ENCODE measurements at places on chromosomes 12 and 14.

- DNase-seq = no peak
Measured at GRCh38 chr12:108839018-108839889, 18.1 kb downstream of the SSH1 start.

- DNase-seq = peak; percentile 19
Measured at GRCh38 chr14:23436327-23437132, 1.1 kb upstream of the MYH7 start.

DNA sequence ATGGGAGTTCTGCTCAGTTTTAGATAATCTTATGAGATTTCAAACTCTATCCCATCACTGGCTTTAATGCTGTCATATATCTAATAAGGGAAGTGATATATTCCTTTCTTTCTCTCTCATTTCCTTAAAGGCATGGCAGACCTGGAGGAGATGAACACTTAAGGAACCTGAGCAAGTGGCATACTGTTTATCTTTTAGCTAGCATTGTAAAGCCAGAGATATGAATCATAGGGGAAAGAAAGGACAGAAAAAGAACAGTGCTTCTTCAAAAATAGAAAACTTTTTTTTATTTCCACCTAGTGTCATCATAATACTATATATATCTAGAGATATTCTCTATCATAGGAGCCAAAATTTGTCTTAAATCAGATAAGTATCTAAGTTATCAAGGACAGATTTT is 68.3 kb upstream of the PSMA6 start:
- no peak for DNase-seq

DNA sequence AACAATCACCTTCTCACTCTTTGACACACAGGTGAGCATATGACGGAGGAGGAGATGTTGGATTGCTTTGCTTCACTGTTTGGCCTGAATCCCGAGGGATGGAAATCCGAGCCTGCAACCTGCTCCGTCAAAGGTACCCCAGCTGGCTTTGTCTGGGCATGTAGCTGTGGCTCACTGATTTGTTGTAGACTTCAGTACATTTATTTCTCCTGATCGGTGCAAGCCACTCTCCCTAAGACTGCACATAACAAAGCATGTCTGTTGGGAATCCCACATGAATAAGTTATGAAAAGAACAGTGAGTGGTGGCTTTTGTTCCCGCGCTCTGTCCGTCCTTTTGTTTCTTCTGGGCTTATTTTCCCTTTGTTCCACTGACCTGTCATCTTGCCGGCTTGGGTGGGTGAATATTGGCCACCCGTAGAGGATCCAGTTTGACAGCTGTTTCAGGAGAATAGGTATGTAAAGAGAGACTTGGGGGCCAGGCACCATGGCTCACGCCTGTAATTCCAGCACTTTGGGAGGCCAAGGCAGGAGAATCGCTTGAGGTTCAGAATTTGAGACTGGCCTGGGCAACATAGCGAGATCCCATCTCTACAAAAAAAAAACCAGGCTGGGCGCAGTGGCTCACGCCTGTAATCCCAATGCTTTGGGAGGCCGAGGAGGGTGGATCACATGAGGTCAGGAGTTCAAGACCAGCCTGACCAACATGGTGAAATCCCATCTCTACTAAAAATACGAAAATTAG is 20.0 kb upstream of the BCL7A start:
- no peak for DNase-seq

DNA sequence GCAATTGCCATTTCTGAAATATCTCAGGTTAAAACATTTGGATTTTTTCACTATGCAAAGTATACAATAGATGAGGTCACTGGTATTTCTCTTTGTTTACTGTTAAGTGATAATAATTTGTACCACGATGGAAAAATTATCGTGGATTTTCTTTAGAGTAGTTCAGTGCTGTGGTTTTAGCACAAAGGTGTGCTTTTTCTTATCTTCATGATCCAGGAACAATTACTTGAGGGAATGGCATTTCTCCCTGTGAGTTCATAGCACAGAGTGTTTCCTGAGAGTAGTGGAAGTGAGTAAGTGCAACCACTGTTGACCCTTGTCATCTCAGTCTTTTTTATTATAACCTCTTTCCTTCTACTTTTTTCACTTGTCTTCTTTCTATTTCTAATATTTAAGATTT is 86.8 kb downstream of the FGD4 start:
- DNase-seq = peak; percentile 57

- DNase-seq = peak; percentile 84
Measured at GRCh38 chr12:47768323-47768811, 4.7 kb upstream of the SLC48A1 start.

GRCh38 chr12:84497819-84498218 is 414.8 kb downstream of the SLC6A15 start:
- DNase-seq = peak; percentile 33

- peak; percentile 16 for DNase-seq
Measured at GRCh38 chr12:59077575-59078426, 157.5 kb upstream of the LRIG3 start.

GRCh38 chr12:57836442-57837375 is 9.8 kb downstream of the CTDSP2 start:
- DNase-seq = peak; percentile 86

DNA sequence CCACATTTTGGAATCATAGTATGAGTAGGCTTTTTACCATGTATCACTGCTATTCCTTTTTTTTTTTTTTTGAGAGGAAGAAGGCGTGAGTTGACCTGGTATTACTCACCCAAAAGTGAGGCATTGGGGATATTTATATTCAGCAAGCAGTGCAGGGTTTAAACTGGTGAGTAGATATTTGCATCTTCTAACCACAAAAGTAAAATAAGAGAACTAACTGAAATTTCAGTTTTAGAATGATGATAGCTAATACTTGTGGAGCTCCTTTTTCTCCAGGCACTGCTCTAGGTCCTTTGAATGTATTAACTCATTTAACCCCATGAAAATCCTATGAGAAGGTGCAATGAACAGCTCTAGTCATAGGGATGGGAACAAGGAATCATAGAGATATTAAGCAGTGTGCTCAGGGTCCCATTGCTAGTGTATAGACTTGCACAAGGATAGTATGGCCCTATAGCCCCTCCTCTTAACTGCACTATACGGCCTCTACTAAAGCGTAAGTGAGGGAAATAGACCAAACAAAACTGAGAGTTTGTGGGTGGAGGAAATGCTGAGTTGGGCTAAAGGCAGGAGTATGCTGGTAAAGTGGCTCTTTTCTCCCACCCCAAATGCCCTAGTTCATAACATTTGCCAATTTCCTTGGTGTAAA is 104.3 kb upstream of the MAX start:
- no peak for DNase-seq

- DNase-seq = no peak
Measured at GRCh38 chr14:61627612-61628011, 67.7 kb upstream of the HIF1A start.

- DNase-seq = peak; percentile 82
Measured at GRCh38 chr14:77141214-77142004, at the start of gene ZDHHC22. Gene ZDHHC22 (minus strand): TSS chr14:77141791. CDS start chr14:77139738, 2,053 bp downstream.

DNA sequence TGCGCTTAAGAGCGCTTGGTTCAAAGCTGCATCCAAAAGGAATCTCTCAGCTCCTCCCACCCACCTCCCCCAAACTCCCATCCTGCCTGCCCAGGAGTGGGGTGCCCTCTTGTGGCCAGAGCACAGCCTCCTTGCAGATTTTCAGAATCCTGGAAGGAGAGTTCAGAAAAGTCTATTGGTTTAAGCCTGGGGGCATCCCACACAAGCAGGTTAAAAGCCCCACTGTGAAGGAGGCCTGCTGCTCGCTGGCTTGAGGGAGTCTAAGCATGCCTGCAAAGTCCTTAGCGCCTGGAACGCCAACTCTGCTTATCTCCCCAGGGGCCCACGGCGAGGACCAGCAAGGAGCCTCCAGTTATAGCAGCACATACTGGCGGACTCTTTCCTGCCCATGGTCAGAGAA is 297.1 kb downstream of the KSR2 start:
- DNase-seq = peak; percentile 94

GRCh38 chr14:49303946-49304516 is 282.1 kb downstream of the RPS29 start:
- DNase-seq = peak; percentile 86

GRCh38 chr12:114226241-114226928 is 179.6 kb downstream of the TBX5 start:
- DNase-seq = peak; percentile 63

GRCh38 chr14:65287264-65288131 is 125.0 kb upstream of the FUT8 start:
- no peak for DNase-seq

GRCh38 chr12:4276524-4277204 is 3.1 kb downstream of the CCND2 start:
- DNase-seq = peak; percentile 97

- no peak for DNase-seq
Measured at GRCh38 chr14:94480809-94481208, 4.8 kb upstream of the SERPINA9 start.

- no peak for DNase-seq
Measured at GRCh38 chr14:83021323-83021722, 1487.7 kb upstream of the SEL1L start.

DNA sequence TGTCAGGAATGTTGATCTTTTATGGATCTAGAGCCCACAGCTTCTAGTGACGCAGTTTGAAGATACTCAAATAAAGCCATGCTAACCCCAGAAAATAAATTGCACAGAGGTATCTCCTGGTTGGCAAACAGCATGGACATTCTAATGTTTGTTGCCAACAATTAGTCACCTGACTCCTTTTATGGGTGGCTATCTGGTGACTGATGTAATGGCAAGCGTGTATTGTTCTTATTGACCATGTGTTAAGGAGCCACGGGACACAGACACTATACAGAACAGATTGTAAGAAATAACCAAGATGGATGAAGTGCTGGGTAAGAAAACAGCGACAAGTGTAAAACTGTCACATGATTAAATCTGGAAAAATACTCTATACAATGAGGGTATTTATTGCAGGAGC is 401.3 kb upstream of the PDE3A start:
- no peak for DNase-seq

DNA sequence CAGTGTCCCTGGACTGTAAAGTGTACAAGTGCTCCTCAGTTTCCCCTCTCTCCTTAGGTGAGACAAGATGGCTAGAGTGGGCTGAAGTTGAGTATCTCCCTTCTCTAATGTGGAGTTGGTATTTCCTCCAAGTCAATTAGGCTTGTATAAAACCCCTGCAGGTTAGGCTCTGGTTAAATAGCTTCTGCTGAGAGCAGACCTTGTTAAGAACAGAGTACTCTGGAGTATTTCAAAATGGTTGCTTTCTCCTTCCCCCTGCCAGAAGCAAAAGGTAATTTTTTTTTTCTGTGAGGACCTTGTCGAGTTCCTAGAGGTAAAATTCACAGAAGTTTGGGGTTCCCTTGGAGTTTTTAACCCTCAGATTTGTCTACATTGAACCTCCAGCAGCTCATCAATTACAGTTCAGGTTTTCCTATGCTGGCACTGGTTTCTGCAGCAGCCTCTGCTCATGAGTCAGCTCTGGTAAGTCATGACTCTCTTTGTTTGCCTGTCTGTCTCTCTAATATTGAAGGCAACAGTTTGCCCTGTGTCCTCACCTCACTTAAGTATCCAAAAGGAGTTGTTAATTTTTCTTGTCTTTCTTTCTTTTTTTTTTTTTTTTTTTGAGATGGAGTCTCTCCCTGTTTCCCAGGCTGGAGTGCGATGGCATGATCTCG is 27.8 kb upstream of the GLIPR1 start:
- no peak for DNase-seq

DNA sequence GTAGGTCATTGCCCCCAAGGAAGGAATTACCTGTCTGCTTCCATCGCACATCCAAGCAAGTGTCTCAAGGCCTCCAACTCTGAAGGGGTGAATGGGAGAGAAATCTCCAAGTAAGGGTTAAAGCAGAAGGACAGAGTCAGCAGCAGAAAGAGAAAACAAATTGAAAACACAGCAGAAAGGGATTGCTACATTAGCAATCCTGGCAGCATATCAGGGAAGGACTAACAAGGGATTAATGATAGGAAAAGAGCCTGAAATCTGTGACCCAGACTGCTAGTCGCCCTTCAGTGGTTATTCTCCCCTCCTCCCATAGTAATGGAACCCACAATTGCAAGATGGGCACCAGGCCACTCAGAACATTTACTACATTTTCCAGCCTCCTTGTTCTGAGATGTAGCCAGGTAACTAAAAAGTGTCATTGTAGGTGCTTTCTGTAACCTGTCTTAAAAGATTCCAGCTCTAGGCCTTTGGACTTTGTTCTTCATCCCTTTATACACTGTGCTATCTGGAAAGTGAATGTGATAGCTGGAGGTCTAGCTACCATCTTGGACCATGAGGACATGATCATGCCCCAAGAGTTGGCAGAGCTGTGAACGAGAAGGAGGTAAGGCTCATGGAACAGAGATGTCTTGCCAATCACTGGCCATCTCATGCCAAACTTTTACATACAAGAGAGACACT is 36.0 kb downstream of the MAP3K9 start:
- no peak for DNase-seq

- no peak for DNase-seq
Measured at GRCh38 chr14:95102680-95103044, 54.7 kb downstream of the DICER1 start.

DNA sequence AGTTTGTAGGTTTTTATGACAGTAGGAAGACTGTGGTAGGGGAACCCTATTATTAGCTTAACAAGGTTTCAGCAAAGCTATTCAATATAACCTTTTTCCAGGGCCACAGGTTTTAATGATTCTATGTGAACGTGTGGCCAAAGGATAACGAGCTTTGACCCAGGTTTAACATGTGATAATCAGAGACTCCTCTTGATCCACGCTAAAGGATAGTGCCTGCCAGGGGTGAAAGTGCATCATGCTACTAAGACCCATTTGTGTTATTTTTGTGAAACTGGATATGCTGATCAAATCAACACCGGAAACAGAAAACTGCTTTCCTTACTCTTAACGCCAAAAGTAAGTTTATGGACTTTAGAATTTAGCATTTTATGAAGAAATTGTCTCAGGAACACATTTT is 909 bp upstream of the TAOK3 start:
- no peak for DNase-seq

DNA sequence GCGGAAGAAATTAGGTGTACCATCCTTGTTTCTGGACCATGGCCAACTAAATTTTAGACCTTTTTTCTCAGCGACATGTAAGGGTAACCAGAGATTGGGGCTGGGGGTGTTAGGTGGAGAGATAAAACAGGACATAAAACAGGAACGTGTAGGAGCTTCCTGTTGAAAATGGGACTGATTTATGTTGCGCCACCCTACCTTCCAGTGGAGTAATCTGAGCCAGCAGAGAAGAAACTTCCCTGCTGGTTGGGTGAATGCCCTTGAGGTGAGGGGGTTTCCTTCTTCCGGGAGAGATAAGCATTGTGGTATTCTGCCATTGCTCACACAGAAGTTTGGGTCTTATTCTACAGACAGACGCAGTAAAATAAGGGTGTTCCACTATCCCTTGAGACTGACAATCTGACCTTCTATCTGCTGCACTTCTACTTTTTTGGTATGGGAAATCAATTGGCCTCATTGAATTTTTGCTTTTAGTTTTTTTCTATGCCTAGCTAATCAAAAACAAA is 417.6 kb downstream of the PCNX1 start:
- DNase-seq = peak; percentile 81

GRCh38 chr12:53211476-53212381 is 4.7 kb upstream of the ITGB7 start:
- DNase-seq = peak; percentile 62

- no peak for DNase-seq
Measured at GRCh38 chr14:76537906-76538647, 162.1 kb downstream of the ESRRB start.

GRCh38 chr12:549476-550082 is 89.8 kb downstream of the B4GALNT3 start:
- DNase-seq = no peak

Measured in mesendoderm (in vitro differentiated cells).